Renal cortical epithelial cell (primary cell): ENCODE measurements at places on chromosomes 13 and 19. TPM values are rescaled to one million over a fixed set of nuclear protein-coding genes. Genes with fewer than 3 reads are reported as not detected.
A peak's percentile ranks its signal among the peaks of the same experiment; 100 is the strongest.

- DNase-seq, result no peak
These were observed 214.6 kb downstream of the OXGR1 start for GRCh38 chr13:96779691-96780090.

- no peak for DNase-seq
These were observed 32.7 kb upstream of the CSNK1A1L start for GRCh38 chr13:37138169-37138568.

DNA sequence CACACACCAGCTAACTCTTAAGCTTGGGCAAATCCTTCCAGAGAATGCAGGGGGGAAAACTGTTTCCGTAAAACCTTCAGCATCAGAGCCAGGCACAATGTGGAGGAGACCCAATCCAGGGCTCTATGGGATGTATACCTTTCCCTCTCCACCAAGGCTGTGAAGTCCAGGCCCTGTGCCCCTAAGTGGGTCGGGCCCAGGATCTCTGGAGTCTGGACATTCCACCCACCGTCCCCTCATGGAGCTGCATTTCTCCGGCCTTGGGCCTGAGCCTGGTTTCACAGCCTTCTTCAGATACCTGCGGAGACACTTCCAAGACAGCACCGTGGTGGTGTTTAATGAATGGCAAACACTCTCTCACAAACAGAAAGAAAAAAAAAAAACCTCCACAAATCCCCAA, 186.2 kb downstream of the URI1 start:
- DNase-seq, result no peak

- no peak for DNase-seq
These were observed 17.4 kb upstream of the AP1M2 start for GRCh38 chr19:10604460-10604980.

GRCh38 chr19:3466635-3467034, 13.7 kb downstream of the SMIM24 start:
- no peak for DNase-seq

- DNase-seq, result peak; percentile 25
These were observed 392.4 kb downstream of the DCT start for GRCh38 chr13:94087100-94087499.

- DNase-seq, result no peak
These were observed 374.9 kb downstream of the SPRY2 start for GRCh38 chr13:79966059-79966458.

DNA sequence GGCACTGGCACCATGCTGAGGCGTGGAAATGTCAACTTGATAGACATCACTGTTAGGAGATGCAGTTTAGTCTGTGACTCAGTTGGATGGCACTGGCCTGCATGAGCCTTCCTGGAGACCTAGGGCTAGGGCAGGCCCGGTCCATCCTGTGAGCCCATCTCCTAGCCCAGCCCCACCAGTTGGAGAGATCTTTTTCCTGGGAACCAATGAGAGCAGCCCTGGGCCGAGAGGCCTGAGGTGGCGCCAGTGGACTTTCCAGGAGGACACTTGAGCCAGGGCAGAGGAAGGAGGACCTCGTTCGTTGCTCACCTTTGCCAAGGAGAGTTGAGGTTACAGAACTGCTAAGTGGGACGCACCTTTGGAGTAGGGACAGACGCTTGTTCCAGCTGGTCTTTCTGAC, 100.5 kb upstream of the TEX29 start:
- DNase-seq, result no peak

GRCh38 chr13:99865420-99865930, 106.1 kb downstream of the ZIC5 start:
- no peak for DNase-seq

The LGALS16 gene
- total RNA-seq, result not detected in 2 replicates

The TEX101 gene
- total RNA-seq, result not detected in 2 replicates

The TRIP10 gene
- 42.8 and 51.1 TPM in 2 replicates for total RNA-seq
